Peyer's patch (tissue), 4 donors: ENCODE measurements at places on chromosomes 3 and 15. TPM values are rescaled to one million over a fixed set of nuclear protein-coding genes. Genes with fewer than 3 reads are reported as not detected.

GRCh38 chr3:127196466-127197299, 3.8 kb downstream of the PRR23E start:
- H3K4me3 ChIP-seq: no peak overlapping the region
- no peaks in the 10 kb centered on the region for H3K27me3 ChIP-seq
- H3K27ac ChIP-seq: no peak overlapping the region
- no peaks in the 10 kb centered on the region for H3K4me1 ChIP-seq

DNA sequence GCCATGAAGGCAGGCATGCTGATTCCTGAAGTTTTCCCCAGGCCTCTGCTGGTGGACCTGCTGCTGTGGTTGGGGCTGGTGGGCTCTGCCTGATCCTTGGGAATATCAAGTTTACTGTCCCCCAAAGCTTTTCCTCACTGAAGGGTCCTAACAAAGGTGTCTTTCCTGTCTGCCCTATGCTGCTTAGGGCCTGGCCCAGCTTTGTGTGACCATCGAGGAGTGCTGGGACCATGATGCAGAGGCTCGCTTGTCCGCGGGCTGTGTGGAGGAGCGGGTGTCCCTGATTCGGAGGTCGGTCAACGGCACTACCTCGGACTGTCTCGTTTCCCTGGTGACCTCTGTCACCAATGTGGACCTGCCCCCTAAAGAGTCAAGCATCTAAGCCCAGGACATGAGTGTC, 13.2 kb upstream of the EXOG start:
- no peak overlapping the region for H3K4me3 ChIP-seq
- no peaks in the 10 kb centered on the region for H3K27me3 ChIP-seq
- no peaks in the 10 kb centered on the region for H3K36me3 ChIP-seq
- no peak overlapping the region for H3K27ac ChIP-seq

DNA sequence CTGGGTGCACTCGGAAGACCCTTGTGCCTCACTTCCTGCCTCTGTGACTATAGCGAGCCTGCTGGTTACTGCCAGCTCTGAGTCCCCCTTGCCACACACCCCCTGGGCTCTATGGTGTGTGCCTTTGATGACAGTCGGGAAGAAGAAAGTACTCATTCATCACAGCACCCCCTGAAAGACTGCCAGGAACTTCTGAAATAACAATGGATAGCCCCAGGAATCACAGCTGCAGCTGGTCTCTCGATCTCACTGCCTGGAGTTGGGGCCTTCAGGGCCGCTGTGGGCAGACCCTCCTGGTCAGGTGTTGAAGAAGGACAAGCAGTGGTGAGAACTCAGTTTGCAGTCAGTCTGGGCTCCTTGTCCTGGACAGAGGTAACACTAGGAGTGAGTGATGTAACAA, 9.8 kb upstream of the RPP14 start:
- H3K36me3 ChIP-seq: no peaks in the 10 kb centered on the region
- no peaks in the 10 kb centered on the region for H3K4me1 ChIP-seq
- no peak for DNase-seq
- no peak overlapping the region for H3K27ac ChIP-seq
- no peaks in the 10 kb centered on the region for H3K27me3 ChIP-seq

- H3K36me3 ChIP-seq: no peaks in the 10 kb centered on the region
- H3K27me3 ChIP-seq: no peaks in the 10 kb centered on the region
- DNase-seq: no peak
- H3K27ac ChIP-seq: peak overlapping the region; percentile 70
These were observed 20.0 kb downstream of the EFCC1 start for GRCh38 chr3:129021140-129021551.

The NR2E3 gene
- 1.3 TPM for total RNA-seq

The NXPE3 gene
- 3.9 TPM for total RNA-seq
